MM.1S (cell line): ENCODE measurements at places on chromosomes 5 and 9.

- no peak for DNase-seq
Observed at GRCh38 chr5:109256486-109256885, 153.3 kb downstream of the PJA2 start.

DNA sequence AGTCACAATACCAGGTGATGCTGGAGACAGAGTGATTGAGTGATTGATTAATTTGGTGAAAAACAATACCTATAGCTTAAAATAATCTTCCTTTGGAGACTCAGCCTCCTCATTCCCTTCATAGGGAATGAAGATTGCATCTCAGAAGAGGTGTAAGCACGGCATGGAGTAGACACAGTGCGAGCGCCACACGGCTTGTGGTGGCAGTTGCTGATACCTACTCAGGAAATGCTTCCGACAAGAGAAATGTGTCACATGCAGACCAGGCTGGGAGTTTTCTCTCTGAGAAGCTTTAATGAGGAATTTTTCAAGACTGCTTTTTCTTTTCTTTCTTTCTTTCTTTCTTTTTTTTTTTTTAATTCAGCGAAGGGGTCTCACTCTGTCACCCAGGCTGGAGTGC lies 211.8 kb upstream of the OTULINL start:
- no peak for DNase-seq

DNA sequence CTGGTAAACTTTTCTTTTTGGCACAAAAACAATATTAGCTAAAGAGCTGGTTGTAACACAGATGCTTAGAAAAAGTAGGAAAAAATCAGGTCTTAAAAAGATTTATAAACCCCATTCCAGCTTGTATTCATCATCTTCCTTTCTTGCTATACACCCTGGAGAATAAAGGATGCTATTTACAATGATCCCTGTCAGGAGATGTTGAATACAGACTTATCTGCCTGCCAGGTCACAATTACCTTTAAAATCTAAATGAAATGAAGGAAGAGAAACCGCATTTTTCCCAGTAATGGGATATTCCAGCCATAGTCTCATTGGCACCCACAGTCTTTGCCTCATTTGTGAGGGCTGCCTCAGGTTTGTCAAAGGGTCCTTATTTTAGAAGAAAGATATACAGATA lies 394.1 kb upstream of the WWC1 start:
- no peak for DNase-seq

DNA sequence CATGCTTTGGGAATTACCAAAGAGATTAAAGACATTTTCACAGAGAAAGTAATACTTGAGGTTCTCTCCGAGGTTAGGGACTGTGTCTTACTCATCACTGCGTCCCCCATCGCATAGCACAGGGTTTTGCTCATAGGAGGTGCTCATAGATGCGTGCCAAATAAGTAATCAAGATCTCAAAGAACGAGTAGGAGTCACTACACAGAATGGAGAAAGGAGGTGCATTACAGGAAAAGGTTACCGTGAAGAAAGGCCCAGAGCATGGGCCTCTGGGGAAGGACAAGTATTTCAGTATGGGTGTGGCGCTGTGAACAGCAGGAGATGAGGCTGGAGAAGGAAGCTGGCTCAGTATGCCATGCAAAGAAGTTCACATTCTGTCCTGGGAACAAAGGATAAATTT lies 182.4 kb downstream of the ACTL7B start:
- DNase-seq, result no peak

- DNase-seq, result no peak
Observed at GRCh38 chr9:4038182-4038723, 261.6 kb downstream of the GLIS3 start.

DNA sequence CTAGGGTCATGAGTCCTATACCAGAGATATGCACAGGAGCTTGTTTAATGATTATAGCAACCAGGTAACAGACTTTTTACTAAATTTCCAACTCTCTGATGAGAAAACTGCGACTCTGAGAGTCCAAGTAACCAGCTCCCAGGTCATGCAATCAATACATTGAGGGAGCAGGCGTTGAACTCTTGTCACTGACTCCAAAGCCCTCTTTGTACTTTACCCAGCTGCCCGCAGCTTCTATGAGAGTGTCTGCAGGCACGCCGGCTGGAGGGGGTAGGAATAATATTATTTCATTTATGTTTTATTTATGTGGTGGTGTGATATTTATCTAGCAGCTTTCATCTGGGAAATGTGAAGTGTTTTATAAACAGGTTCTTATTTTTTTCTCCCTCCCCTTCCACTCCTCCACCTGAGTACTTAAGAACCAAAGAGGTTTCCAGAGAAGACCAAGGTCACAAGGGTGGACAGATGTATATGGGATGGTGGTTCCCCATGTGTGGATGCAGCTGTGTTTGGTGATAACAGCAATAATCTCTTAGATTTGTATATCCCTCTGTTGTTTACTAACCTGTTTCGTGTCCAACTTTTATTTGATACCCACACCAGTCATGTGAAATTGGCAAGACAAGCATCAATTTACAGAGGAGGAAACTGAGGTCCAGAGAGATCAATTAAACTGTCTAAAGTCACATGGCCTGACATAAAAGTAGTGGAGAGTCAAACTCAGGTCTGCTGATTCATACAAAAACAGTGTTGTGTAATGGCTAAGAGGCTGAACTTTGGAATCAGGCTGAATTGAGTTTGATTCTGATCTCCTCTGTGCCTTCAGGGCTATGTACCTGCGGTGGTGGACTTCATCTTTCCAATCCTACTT lies 140.2 kb upstream of the TRIM32 start:
- DNase-seq, result no peak

DNA sequence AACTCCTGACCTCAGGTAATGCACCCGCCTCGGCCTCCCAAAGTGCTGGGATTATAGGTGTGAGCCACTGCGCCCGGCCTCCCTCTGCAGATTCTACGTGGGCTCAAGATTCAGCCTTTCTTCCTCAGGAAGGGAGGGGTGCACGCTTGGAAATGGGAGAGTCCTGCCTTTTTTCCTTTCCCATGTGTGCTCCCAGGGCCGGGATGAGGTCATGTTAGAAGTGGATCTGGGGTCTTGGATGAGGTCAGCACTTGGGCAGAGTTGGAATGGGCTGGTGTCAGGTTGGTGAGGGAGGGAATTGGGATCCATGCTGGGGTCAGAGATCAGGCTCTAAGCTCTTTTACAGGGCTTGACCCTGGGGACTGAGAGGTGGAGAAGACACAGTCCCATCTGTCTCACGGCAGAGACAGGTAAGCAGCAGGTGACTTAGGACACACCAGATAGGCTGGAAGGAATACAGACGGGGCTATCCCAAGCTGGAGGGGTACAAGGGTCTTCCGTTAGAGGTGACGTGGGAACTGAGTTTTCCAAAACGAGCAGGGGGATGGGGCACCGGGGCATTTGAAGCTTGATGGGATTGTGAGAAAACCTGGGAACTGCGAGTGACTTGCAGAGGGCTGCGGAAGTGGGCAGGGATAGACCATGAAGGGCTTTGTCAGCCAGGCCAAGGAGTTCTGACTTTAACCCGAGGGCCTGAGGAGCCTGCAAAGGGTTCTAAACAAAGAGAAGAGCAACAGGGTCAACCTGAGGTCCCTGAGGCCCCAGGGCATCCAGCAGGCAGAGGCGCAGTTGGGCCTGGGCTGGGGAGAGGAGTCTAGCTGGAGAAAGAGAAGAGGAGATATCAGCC lies 1.8 kb upstream of the AQP7 start:
- DNase-seq, result no peak

- DNase-seq, result peak; percentile 86
Observed at GRCh38 chr9:77827104-77827784, 179.1 kb upstream of the GNA14 start.

GRCh38 chr9:36029765-36030528 lies 6.8 kb upstream of the RECK start:
- peak; percentile 16 for DNase-seq

DNA sequence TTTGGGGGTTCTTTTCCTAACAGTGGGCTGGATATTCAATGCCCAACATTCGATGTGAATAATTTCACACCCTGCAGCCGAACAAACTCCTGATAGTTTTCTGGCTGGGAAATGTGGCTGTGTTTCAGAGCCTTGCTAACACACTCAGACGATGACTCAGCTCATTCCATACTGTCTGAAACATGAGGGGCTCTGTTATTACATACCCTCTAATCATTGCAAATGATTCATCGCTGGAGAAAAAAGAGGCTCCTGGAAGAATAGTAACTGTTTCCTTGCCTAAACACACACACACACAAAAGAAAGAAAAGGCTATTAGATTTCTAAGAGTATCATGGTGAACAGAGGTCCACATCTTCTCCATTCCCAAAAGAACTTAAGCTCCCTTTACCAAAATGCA lies 75.8 kb downstream of the OXCT1 start:
- no peak for DNase-seq

- DNase-seq, result peak; percentile 67
Observed at GRCh38 chr9:107425101-107426025, 64.2 kb downstream of the KLF4 start.

GRCh38 chr5:37696190-37697021 lies 143.4 kb downstream of the GDNF start:
- no peak for DNase-seq
